ENCODE measurements at places on chromosomes 3 and 15.

- DNase-seq = no peak
Measured at GRCh38 chr3:100682854-100683760, 26.2 kb upstream of the TFG start.

DNA sequence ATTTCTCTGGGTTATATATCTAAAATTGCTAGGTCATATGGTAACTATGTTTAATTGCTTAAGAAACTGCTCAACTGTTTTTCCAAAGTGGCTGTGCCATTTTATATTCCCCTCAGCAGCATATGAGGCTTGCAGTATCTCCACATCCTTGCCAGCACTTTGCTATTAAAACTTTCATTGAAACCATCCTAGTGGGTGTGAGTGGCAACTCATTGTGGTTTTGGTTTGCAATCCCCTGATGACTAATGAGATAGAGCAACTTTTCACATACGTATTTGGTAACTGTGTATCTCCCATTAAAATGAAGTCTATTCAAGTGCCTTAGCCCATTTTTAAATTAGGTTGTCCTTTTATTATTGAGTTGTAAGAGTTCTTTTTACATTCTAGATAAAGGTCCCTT lies 17.3 kb downstream of the KPNA1 start:
- DNase-seq = peak; percentile 25

DNA sequence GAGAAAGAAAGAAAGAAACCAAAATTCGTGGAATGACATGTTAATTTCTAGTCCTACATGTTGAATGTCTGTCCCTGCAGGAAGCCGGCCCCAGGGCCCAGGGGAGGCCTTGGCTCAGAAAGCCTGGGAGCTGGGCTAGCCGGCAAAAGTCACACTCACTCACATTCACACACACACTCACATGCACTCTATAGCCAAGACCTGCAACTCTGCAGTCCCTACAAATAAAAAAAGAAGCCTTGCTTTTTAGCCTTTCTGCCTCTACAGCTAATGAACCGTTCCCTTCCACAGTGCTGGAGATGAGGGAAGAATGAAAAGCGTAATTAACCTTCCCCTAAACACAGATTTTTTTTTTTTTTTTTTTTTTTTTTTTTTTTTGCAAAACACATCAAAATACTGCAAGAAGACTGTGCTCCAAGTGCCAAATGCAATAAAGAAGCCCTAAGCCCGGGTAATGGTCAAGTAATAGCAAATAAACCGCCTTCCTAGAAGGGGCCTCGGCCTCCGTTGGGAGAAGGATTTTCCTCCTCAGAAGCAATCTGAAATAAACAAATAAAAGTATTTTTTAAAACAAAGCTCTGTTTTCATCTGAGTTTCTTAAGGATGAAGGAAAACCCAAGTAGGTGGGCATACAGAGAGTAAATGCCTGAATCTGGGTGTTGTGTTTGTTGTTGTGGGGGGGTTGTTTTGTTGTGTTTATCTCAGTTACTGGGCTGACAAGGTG lies 4.3 kb downstream of the MECOM start:
- DNase-seq = no peak

- DNase-seq = no peak
Measured at GRCh38 chr3:45496555-45496954, 98.0 kb upstream of the LIMD1 start.

GRCh38 chr3:195921334-195921791 lies 13.0 kb upstream of the TNK2 start:
- DNase-seq = no peak

GRCh38 chr3:16788440-16789056 lies 96.2 kb upstream of the PLCL2 start:
- DNase-seq = peak; percentile 31

GRCh38 chr3:50157827-50158529 lies 2.9 kb downstream of the SEMA3F start:
- no peak for DNase-seq

DNA sequence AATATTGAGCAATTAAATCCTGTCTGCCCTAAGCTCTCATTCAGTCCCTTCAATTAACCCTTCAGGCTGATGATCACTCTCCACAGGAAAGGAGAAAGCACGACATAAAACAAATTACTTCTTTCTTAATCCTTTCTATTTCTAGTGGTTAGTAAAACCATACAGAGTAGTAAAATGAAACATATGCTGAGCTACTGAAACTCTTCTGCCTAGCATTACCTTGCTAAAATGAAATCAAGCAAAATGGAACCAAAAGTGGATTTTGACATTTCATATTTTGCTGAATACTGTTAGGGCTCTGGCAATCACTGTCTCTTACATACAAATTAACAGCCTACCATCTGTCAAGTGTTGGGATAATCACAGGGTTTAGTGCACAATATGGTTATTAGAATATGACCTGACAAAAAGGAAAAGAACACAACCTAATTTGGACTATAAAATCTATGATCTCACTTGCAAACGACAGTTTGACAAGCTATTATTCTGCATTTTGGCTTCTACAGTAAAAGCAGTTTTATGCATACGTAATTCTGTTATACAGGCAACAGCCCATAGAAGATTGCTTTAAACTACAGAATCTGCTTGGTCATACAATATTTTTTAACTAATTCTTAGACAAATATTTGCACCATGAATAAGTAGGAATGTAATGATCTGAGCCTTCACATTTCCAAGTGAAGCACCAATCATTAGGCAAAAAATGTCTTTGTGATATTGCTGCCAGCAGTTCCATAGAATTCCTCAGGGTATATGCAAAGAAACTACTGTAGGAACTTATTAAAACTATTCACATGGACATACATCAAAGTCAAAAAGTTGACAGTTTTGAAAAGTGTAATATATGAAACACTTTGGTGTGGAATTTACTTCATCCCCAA lies 105.0 kb downstream of the FHIT start:
- no peak for DNase-seq

DNA sequence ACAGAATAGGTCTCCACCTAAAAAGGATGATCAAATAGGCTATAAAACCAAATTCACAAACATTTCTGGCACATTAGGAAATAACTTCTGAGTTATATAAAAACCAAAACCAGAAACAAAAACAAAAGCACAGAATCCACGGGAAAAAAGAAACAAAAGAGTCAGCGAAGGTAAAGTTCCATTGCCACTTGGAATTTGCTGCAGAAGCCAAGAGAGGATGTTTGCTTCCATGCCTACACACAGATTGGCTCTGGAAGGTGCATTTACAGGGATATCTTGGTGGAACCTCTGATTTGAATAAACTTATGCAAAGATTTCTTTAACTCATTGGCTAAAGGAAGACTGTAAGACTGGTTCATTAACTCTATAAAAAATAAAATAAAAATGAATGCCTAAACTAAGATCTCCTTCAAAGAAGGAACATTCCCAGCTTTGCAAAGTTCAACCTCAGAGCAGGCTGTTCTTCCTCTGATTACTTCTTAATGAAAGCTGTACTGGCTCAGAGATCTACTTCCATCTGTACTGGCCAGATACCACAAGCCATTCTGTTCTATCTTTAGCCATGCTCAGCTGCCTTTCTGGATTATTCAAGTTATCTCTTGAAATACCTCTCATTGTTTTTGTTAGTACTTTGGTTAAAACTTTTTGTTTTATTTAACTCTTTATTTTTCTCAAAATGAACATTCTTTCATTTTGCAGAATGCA lies 537.5 kb upstream of the CCDC54 start:
- no peak for DNase-seq

GRCh38 chr15:37015035-37015434 lies 85.3 kb downstream of the MEIS2 start:
- no peak for DNase-seq

GRCh38 chr3:136913168-136913567 lies 44.6 kb upstream of the IL20RB start:
- DNase-seq = no peak

GRCh38 chr15:42108806-42109205 lies 14.4 kb upstream of the PLA2G4D start:
- DNase-seq = no peak

DNA sequence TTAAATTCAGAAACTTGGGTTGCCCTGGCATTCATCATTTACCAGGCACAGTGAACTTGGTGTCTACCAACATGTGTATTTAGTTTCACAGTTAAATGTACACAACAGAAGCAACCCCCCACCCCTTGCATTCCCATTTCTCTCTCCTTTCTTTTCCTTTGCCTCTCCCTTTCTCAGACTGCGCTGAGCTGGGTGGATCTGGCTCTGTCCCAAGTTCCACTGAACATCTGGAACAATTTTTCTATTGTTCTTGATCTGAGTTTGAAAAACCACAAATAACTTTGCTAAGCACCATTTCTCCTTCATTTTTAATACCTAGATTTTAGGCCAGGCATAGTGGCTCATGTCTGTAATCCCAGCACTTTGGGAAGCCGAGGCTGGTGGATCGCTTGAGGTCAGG lies 242.2 kb downstream of the ABHD5 start:
- no peak for DNase-seq

Measured in GDM1 (cell line).